Fibroblast of skin of left biceps (primary cell): ENCODE measurements at places on chromosomes 6 and 20.

DNA sequence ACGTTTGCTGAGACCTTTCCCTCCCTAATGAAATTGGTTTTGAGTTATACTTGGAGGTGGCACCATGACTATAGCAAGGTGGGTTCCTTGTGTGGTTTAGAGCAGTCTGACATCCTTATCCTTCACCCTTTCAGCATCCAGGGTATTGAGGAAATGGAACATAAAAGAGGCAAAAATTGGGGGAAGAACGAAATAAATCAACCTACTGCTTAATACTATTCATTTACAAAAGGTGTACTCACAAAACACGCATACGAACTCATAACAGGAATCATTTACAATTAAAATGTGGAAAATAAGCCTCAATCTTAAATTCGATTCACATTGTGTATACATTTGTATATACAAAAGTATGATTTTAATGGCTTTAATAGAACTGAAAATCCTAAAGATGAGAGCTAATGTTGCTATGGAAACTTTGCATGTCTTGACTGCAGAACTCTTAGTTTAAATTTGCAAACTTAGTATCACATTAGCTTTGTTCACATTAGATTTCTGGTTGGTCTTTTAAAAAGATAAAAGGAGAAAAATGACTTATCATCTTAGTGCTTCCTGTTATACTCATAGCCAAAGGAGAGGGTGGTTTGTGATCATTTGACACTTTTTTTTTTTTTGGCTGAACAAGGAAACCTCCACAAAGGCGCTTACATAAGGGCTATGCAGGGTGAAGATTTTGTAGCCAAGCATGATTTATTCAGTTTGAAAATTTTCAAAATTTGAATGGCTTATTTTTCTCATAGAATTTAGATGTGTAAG lies 76.1 kb upstream of the ATXN1 start:
- DNase-seq: no peak

GRCh38 chr6:80003826-80004172 lies 650 bp upstream of the TTK start:
- peak; percentile 6 for DNase-seq

GRCh38 chr6:43287717-43288679 lies 10.1 kb upstream of the SLC22A7 start:
- no peak for DNase-seq

- DNase-seq: peak; percentile 50
Measured at GRCh38 chr6:152723398-152723797, 25.7 kb downstream of the MYCT1 start.

DNA sequence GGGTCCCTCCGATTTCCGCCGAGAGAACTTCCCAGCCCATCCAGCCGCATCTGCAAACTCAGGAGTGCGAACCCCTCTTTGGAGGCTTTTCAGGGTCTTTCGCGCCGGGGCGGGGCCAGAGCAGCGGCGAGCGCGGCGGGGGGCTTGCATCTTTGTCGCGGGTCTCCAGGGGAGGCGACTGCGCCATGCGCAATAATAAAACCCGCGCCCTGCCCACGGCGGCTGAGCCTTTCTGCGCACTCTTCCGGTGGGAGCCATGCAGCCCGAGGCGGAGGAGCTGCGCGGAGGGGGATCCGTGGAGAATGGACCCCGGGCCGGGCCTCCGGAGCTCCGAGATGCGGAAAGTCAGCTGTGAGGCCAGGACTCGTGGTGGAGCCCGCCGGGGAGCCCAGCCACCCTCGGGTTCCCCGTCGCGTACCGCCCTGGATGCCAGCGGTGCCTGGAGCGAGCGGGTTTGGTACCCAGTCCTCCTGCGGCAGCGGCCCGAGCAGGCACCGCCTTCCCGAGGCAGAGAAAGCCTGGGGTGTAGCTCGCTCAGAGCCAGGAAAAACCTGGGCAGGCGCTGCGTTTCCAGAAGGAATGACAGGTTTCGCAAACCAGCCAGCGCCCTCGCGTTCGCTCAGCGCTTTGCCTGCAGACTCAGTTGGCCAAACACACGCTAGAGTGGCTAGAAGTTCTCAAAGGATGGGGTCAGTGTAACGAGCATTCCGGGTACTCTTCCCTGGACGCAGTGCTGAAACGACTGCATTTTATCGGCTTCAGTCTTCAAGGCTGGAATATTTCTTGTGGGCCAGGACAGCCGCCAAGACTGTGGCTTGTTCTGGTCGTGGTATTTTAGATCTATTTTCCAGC lies 1.2 kb downstream of the AKAP12 start:
- no peak for DNase-seq
